ENCODE measurements at places on chromosomes 7 and 10.

- no peak for DNase-seq
Measured at GRCh38 chr10:52751337-52751736, 21.2 kb downstream of the MBL2 start.

DNA sequence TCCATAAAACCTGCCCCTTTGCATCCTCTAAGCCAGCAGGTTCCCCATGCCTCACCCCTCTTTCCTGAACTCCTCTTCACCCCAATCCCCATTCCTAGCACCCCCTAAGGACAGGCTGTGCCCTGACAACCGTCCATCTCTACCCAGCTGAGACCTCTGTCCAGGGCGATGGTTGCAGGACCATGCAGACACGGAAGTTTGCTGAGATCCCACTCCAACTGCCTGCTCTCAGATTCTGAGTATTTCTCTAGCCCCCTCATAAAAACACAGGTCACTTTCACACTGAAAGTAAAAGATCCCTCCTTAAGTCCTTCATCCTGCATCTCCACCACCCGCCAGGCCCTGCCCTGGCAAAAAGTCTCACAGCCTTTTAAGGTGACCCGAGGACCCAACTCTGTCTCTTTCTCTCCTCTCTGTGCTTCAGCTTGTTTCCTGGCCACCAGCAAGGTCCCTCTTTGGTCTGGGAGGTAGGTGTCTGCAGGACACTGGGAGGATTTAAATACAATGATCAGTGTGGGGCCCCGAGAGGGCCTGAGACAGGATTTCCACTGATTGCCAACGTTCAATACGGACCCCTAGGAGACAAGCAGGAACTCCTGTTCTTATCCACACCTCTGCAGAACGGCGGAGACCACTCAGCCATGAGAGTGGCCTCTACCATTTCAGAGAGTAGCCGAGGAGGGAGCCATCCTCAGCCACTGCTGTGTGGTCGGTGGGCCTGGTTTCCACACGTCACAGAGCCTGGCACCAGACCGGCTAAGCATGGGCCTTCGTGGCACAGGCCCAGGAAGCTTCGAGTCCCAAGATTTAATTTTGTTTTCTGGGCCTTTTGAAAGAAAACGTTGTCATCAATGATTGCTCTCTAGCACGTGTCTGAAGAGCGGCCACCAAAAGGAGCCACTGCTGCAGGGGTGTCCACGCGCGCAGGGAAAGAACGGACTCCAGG lies 27.9 kb downstream of the CALML3 start:
- DNase-seq: no peak

DNA sequence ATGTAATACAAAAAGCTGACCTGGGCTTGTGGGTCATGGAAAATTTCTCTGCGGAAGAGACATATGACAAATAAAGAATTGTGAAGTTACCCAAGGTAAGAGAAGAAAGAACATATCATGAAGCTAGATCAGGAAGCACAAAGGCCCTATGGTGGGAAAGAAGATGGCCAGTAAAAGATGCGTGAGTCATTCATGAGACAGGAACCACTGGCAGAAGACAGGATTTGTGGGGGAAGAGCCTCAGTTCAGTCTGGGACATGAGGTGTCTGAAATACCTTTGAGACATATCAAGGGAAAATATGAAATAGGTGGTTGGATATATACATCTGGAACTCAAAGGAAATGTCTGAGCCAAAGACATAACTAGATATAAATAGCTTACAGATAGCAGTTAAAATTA lies 27.7 kb upstream of the AMPH start:
- no peak for DNase-seq

DNA sequence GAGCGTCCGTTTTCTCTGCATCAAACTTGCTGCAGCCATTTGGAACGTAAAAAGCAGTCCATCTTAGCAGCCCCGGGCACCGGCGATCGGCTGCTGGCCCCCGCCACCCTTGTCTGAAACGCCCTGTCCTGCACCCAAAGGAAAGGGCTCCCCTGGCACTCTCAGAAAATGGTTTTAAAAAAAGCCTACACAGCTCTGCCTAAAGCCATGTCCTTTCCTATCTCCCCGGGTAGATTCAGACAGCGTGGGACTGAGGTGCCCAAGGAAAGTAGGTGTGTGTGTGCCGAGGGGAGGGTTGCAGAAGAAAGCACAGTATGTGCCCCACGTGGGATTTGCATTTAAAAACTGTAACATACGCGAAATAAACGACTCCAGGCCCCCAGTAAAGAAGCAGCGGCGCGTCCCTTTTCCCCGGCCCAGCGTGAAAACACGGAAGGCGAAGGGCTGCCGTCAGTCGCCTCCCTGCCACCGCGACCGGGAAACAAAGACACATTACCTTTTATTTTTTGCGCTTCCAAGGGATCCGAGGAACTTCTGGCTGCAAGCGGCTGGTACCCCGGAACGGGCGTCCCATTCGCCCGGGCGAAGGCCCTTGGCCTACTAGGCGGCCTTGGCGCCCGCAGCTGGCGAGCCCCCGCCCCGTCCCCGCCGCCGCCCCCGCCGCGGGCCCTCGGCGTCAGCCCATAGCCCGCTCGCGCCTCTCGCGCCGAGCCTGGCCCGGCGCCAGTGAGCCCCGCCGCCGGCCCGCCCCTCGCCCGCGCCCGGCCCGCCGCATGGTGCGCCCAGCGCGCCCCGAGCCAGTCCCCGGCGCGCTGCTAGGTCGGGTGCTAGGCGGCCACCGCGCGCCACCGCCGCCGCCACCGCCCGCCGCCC lies 304.6 kb downstream of the PRPF18 start:
- DNase-seq: no peak
